ENCODE measurements at places on chromosomes 11 and 22.
A peak's percentile ranks its signal among the peaks of the same experiment; 100 is the strongest.

DNA sequence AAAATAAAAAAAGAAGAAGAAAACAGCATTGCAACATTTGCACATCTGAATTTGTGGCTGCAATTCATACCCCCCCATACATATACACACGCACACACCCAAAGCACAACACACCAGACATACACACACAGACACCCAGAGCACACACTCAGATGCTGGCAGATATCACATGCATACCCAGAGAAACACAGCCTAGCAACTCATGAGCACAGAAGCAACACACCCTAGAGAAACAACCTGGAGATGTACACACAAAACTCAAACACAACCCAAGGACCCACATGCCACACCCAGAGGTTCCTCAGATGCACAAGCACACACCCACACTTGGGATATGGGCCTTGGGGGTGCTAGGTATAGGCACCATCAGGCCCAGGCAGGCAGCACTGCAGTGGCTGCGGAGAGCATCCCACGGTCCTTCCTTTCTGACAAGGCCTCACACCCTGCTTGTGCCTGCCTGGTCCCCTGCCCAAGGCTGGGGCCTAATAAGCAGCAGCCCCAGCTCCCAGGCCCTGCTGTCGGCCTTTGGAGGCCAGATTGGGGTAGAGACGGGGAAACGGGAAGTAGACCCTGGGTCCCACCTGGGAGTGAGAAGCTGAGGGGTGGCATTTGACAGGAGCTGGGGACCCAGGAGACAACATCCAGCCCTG lies 3.1 kb downstream of the CST6 start:
- DNase-seq: no peak

GRCh38 chr11:11786771-11787170 lies 55.0 kb upstream of the USP47 start:
- DNase-seq: peak; percentile 33

- DNase-seq: peak; percentile 88
Observed at GRCh38 chr11:16613512-16614381, 124.7 kb upstream of the C11orf58 start.

DNA sequence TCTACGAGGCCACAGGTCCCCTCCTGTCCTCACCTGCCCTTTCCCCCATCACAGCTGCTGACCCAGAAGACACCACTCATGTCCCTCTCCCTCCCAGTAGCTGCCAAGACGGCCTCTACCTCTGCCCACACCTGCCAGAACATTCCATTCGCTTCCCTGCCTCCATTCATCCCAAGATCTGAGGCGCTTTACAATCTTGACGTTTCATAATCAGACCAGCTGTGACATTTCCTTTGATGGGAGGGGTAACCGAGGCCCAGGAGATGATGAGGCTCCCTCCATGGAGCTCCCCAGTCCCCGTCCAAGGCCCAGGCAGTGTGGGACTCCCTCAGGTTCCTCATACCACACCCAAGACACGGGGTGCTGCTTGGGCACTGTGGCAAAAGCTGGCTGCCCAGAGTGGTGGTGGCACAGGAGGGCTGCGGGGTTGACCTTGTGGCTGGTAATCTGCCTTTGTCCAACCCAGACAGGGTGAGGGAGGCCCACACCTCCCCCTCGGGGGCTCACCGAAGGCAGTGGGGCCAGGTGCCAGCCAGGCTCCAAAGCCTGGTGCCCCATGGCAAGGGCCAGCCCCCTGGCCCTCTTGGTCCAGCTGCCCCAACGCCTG lies 17.3 kb downstream of the PHLDA2 start:
- no peak for DNase-seq

- no peak for DNase-seq
Observed at GRCh38 chr11:128398517-128399250, 188.7 kb downstream of the ETS1 start.

GRCh38 chr22:46884365-46884764 lies 121.9 kb downstream of the TBC1D22A start:
- DNase-seq: no peak

- DNase-seq: no peak
Observed at GRCh38 chr11:111812211-111812610, 46.0 kb upstream of the PPP2R1B start.

DNA sequence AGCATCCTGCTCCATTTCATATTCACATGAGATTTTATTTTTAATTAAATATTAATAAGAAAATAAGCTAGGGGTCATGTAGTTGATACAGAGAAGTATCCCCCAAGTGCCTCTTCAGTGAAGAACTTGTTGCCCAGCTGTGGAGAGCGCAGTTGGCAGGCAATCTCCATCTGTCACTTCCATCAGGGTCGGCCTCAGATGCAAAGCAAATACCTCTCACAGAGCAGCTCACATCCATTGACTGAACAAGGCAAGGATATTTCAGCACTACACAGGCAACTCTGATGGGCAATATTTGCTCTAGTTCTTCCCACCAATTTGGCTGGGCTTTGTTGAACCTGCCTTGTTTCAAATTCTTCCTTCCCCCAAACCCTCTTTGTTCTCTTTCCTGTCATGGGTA lies 129.4 kb downstream of the NOX4 start:
- no peak for DNase-seq
